ENCODE measurements at places on chromosomes 1 and 21.

DNA sequence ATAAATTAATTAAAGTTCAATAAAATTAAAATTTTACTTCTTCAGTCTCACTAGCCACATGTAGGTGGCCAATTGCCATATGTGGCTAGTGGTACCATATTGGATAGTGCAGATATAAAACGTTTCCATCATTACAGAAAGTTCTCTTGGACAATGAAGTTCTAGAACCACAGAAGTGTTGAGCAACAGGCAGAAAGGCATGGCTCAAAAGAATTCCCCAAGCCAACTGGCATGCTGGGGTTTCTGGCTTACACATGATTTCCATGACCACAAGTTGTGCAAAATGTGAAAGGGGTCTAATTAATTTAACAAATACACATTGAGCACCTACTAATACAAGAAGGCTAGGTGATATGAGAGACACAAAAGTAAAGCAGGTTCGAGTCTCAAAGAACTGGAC, 72.2 kb upstream of the CDC42BPA start:
- no peak for DNase-seq

DNA sequence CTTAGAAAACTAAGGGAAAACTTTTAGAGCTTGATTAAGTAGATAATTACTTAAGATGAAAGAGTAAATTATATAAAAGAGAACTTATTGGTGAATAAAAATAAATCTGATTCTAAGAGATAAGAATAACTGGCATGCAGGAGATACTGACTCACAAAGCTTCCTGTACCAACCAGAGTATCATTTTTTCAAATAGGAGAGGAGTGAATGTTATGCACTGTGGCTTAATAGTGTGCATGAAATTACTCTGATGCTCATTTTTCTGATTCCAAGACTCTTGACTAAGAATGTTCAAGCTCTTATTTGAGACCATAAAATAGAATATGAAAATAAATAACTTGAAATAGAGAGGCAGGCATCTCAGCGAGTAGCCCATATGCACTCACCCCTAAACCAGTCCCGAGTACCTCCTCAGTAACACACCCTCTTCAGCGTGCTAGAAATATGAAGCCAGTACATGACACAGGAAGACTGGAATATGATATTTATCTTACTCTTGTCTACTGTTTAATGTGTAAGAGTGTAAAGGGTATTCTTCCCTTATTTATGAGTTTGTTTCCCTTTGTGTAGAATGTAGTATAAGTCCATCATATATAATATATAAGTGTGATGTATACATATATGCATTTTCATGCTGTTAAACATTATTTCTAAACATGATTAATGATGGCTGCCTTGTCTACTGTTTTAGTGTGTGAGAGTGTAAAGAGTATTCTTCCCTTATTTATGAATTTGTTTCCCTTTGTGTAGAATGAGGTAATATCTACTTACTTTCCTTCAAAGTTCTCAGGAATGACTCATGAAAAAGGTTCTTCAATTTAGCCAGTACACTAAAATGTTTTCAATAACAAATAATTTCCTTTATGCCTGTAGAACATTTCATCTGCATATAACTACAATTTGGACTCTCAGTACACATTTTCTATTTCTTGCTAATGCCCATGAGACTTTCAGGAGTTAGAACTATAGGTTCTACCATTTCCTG, 99.2 kb upstream of the PALMD start:
- no peak for DNase-seq

- DNase-seq = no peak
Measured at GRCh38 chr1:54297596-54298283, 97.8 kb downstream of the MRPL37 start.

DNA sequence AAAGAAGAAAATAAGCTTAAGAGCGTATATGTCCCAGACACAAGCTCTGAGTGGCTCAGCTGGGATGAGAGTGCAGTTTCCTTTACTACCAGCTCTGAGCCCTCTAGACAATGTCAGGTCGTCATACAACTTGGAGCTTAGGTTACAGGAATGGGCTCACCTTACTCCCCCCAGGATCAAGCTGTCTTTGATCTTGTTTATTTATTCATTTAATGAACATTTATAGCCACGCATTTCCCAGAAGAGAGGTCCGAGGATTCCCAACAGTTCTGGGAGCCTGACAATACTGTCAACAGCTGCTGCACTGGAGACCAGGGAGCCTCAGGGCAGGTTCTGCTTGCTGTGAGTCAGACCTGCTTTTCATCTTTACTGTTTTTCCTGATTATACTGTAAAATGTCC, 378.9 kb downstream of the PLPP3 start:
- no peak for DNase-seq

- DNase-seq = no peak
Measured at GRCh38 chr1:31670593-31670964, 25.9 kb upstream of the PEF1 start.

- DNase-seq = no peak
Measured at GRCh38 chr1:145961425-145962156, 2.8 kb downstream of the ANKRD34A start.

GRCh38 chr1:25173809-25174340, 58.4 kb downstream of the SYF2 start:
- DNase-seq = no peak

DNA sequence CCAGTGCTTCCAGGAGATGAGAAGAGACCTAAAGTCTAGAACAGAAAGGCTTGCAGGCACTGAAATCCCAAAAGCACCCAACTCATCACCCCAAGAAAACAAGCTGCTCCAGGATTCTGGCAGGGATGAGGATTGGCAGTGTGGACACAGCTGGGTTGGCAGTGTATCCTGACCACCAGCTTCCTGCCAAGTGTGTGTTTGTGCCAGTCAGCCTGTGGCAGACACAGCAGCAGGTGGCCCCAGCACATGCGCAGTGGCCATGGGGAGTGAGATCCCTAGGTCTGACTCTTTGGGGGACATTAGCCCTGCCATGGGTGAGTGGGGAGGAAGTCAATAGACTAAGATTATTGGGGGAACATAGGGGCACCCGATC, 8.7 kb upstream of the SNAPIN start:
- no peak for DNase-seq

DNA sequence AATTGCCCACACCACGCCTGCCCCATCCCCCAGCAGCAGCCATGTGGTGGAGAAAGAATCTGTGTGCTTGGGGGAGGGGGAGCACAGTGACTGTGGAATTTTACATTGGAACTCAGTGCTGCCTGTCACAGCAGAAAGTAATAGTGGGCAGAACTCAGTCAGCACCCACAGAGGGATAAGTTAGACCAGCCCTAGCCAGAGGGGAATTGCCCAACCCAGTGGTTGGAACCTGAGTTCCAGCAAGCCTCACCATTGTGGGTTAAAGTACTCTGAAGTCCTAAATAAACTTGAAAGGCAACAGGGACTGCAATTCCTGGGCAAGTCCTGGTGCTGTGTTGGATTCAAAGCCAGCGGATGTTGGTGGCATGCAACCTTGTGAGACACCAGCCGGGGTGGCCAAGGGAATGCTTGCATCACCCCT, 88.8 kb downstream of the MRPL39 start:
- no peak for DNase-seq

GRCh38 chr1:94922761-94923331, 4.1 kb downstream of the CNN3 start:
- DNase-seq = no peak

DNA sequence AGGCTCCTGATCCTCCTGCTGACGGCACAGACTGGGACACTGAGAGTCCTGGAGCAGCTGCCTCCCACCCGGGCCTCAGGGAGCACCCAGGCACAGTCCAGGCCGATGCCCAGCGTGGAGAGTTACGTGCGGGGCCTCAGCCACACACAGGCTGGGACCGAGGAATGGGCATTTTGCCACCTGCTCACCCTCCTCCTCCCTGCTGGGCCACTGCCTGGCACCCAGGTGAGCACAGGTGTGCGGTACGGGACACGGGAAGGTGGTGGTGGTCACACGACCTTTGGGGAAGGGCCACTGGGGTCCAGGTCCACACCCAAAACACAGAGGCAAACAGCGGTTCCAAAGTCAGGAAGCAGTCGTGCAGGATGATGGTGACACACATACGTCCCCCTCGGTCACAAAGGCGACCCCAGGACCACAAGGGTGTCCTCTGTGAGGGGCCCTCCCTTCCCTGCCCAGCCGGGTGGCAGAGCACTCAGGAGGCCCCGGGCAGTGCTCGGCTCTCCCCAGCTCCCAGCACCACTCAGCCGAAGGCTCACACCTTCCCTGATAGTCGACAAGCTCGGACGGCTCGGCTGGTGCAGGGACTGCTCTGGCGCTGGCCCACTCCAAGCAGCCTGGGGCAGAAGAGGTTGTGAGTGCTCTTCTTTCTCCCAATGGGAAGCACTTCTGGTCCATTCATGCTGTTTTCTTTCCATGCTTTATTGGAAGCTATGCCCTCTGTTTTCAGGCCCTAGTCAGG, 14.3 kb downstream of the MORN1 start:
- DNase-seq = no peak

DNA sequence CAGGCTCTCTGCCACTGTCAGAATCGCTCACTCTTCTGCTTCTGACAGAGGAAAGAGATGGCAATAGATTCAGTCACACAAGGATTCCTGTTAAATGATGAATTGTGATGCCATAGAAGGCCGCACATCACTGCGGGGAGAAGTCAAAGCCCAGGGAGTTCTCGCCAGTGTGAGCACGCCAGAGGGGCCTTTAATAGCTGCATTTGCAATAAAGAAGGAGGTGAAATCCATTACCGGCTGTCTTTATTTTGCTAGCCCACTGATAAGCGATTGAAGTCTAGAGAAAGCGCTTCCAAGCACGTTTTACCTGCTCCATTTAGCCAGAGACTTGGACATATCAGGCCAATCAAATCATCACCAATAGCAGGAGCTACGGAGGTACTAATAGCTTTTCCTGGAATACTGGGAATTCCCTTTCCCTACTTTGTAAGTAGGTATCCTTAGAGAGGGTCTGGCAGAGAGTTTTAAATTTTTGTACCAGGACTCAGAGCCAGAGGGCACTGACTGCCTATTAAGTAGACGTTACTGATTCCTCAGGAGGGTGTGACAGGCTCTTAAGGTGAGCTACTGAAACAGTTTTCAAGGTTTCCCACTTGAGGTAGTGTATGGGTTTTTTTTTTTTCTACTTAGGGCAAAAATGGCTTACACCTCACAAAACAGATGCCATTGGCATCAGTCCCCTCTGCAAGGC, 10.2 kb upstream of the TARBP1 start:
- DNase-seq = no peak

GRCh38 chr1:226593541-226593940, 45.0 kb downstream of the STUM start:
- no peak for DNase-seq

DNA sequence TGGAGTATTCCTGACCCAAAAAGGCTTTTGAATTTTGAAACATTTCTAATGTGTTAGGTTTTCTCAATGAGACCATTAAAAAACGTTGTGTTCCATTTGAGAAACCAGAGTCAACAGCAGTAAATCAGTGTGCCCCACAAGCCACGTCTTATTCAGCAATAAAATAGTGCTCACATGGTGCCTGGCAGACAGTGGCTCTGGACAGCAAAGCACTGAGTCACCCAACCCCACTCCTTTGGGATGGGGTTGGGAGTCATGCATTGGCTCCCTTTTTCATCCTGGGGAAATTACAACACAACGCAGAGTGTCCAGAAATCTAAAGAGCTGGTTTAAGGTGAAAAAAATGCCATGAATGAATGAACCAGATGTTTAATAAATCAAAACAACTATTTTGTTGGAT, 46.5 kb downstream of the KCNJ15 start:
- no peak for DNase-seq

All from NCI-H1417 treated with DMSO at 0.1 percent for 48 hours (cell line).